Naive thymus-derived CD8-positive, alpha-beta T cell (primary cell): ENCODE measurements at places on chromosomes 5 and 9.

DNA sequence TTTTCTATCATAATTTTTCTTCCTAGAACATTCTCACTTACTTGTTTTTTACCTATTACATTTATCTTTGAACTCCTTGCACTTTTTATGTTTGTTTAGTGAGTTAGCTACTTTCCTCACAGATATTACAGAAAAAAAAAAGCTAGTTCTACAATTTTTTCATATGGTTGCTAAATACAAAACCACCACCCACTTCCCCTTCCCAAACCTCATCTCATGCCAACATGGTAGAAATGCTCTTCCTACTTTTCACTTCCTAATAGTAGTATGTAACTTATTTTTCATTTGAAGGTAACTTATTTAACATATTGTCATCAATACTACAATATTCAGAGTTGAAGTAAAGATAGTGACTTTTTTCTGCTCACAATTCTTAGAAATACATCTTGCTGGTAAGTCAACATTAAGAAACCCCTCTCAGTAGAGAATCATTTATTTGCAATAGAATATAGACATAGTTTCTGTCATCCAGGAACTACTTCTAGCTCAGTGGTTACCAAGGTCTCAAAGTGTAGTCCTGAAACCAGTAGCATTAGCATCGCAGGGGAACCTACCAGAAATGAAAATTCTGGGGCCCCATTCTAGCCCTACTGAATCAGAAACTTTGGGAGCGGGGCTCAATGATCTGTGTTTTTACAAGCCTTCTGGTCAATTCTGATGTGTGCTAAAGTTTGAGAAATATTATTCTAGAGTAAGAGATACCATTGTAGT is 1124.6 kb downstream of the DTWD2 start:
- DNase-seq, result no peak

GRCh38 chr5:439636-440035 is 3.3 kb upstream of the EXOC3 start:
- DNase-seq, result no peak

GRCh38 chr9:72292874-72293607 is 72.0 kb downstream of the ZFAND5 start:
- no peak for DNase-seq

- peak; percentile 78 for DNase-seq
Measured at GRCh38 chr5:14581891-14582796, 552 bp downstream of the OTULINL start.

DNA sequence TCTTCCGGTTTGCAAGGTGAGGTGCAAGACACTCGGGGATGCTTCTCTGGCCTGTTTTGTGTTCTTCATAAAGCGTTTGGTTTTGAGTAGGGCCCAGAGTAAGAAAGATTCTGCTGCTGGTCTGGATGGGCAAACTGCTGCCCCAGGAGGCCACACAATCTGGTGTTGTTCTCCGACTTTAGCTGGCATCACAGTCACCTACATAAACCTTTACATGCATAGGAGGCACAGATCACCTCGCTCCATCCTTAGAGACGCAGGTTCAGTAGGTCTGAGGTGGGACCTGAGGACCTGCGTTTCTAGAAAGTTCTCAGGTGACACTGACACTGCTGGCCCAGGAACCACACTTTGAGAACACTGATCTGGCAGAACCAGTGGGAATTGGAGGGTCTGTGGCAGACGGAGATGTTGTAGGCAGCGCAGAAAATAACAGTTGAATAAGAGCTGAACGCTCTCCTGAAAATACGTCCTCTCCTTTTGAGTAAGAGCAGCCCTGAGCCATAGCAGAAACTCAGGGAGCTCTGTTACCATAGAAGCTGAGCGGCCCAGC is 3.9 kb upstream of the SLC6A3 start:
- DNase-seq, result no peak

DNA sequence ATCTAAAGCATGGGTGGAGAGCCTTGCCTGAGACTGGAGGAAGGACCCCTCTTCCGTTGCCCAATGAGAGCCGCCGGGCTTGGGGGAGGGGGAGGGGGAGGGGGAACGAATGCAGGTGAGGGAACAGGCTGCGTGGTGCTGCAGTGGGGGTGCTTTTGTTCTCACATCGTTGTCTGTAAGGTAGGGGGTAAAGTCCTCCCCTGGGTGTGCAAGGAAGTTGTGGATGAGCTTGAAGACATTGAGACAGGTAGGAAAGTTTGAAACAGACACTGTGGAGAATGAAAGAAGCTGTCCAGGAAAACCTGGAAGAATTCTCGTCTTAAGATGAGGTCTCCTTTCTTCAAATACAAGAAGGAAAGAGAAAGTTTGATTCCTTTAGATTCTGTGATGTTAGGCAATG is 94.1 kb upstream of the LIFR start:
- DNase-seq, result no peak

GRCh38 chr5:28346696-28347095 is 1308.3 kb upstream of the CDH9 start:
- no peak for DNase-seq

- no peak for DNase-seq
Measured at GRCh38 chr5:168176251-168176650, 115.2 kb upstream of the WWC1 start.

GRCh38 chr5:75510836-75511434 is 494 bp downstream of the CERT1 start:
- DNase-seq, result peak; percentile 31

GRCh38 chr9:2178034-2178734 is 163.0 kb downstream of the SMARCA2 start:
- no peak for DNase-seq

- DNase-seq, result no peak
Measured at GRCh38 chr9:34485822-34486221, 27.2 kb downstream of the DNAI1 start.

- DNase-seq, result no peak
Measured at GRCh38 chr5:177565046-177565445, 10.7 kb upstream of the FAM193B start.

GRCh38 chr9:113042884-113043657 is 13.5 kb downstream of the ZFP37 start:
- no peak for DNase-seq

DNA sequence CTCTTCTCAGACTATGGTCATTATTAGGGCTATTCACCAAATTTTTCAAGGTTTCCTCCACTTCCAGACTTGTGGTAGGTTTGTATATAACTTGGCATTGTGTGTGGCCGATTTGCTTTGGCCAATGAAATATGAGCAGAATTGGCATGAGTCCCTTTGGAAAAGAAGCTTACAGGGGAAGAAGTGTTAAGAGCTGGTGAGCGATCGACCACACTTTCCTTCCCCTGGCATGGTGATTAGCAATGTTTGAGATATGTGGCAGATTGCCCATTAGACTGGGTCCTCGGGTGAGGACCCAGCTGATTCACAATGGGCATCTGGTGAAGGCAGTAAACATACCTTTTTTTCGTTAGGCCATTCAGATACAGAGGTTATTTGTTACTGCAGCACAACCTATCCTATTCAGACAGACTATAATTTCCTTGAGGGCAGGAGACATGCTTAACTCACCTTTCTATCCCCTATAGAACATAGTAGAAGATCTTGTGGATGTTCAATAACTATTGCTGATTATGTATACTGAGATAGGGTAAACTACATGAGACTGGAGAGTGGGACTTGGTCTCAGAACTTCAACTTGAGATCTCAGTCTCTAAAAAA is 62.8 kb upstream of the KLF9 start:
- no peak for DNase-seq

DNA sequence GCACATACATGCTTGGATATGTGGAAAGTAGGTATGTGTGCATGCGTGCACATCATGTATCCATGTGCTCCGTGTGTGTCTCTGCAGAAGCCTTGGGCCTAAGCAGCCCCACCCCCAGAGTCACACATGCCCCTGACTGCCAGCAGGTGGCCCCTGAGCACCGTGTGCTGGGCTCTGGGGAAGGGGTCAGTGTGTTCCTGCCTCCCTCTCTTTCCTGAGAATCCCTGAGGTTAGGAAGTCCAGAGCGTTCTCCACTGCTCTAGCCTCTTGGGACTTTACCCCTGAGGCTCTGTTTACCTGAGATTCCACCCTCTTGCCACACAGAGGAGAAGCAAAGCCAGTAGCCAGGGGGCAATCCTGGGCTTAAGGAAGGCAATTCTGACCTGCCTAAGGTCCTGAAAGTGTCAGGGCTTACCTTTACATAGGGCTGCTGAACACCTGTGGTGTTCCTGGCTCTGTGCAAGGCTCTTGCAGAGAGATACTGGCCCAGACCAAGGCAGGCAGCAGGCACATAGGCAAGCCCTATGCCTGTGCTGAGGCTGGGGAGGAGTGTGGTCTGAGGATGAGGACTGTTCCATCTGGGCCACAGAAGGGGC is 207.3 kb downstream of the TMEM38B start:
- no peak for DNase-seq
